ENCODE measurements at places on chromosomes 7 and 10.

GRCh38 chr7:85184599-85185423, 2.0 kb downstream of the SEMA3D start:
- no peak for DNase-seq

GRCh38 chr10:92809840-92810239, 38.5 kb upstream of the EXOC6 start:
- no peak for DNase-seq

DNA sequence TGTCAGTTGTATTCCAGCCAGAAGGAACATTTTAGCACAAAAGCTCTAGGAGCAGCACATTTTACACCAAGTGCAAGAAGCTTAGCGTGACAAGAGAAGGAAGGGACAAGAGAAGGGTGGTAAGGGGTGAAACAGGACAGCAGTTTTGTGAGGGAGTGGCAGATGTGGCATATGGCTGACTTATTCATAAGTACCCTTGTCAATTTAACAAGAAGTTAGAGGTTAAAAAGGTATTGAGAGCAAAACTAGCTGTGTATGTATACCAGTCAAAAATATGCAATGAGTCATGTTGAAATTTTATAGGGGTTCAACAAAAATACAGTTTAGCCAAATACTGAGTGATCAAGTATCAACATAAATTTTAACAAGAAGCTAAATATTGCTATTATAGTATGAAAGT, 561.5 kb upstream of the POT1 start:
- no peak for DNase-seq

GRCh38 chr7:156559001-156559400, 81.6 kb upstream of the RNF32 start:
- no peak for DNase-seq

Data from stimulated activated CD8-positive, alpha-beta memory T cell treated with anti-CD3 and anti-CD28 coated beads, Interleukin-4, amount 100 ng/mL, for 4 hours (primary cell).